CD14-positive monocyte (primary cell): ENCODE measurements at places on chromosomes 13 and 19. TPM values are rescaled to one million over a fixed set of nuclear protein-coding genes. Genes with fewer than 3 reads are reported as not detected.
A peak's percentile ranks its signal among the peaks of the same experiment; 100 is the strongest.

GRCh38 chr19:10517760-10518443 lies 655 bp upstream of the S1PR5 start:
- no peak overlapping the region for H3K27ac ChIP-seq
- H3K4me1 ChIP-seq, result peaks cover 16% of the 10 kb centered on the region
- H3K36me3 ChIP-seq, result no peaks in the 10 kb centered on the region

GRCh38 chr13:92429231-92429630 lies 797.4 kb upstream of the GPC6 start:
- no peaks in the 10 kb centered on the region for H3K27me3 ChIP-seq
- no peaks in the 10 kb centered on the region for H3K4me1 ChIP-seq
- no peak overlapping the region for H3K27ac ChIP-seq
- H3K36me3 ChIP-seq, result no peaks in the 10 kb centered on the region

DNA sequence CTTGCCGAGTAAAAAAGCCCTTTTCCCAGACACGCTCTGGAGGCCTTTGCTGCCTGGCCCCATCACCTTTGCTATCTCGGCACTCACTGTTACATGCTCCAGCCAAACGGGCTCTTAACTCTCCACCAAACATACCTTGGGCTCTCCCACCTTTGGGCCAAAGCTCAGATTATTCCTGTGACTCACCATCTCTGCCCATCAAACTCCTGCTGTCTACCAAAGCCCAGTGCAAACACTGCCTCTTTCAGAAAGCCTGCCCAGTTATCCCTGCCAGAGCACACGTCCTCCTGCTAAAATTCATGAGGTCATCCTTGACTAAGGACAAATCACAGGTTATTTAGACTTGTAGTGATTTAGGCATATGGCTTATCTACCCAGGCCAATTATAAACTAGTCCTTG lies 48.1 kb upstream of the SERPINE3 start:
- no peak overlapping the region for H3K4me3 ChIP-seq
- H3K36me3 ChIP-seq, result no peaks in the 10 kb centered on the region
- DNase-seq, result no peak
- H3K27ac ChIP-seq, result no peak overlapping the region
- H3K4me1 ChIP-seq, result no peaks in the 10 kb centered on the region

DNA sequence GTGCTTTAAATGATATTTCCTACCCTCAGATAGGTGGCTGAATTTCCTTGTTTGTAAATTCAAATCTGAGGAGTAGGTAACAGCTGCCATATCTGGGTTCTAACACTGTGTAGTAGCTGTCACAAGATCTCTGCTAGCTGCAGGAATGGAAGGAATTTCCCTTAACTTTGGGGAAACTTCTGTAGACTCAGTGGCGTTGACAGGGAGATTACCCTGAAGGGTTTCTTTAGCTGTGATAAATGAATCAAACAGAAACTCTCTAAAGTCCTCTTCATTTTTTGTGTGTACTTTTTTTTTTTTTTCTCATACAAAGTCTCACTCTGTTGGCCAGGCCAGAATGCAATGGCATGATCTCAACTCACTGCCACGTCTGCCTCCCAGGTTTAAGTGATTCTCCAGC lies 5.3 kb upstream of the EPSTI1 start:
- DNase-seq, result no peak
- no peaks in the 10 kb centered on the region for H3K36me3 ChIP-seq
- no peak overlapping the region for H3K27ac ChIP-seq
- peaks cover 9% of the 10 kb centered on the region for H3K4me1 ChIP-seq
- H3K27me3 ChIP-seq, result no peaks in the 10 kb centered on the region

DNA sequence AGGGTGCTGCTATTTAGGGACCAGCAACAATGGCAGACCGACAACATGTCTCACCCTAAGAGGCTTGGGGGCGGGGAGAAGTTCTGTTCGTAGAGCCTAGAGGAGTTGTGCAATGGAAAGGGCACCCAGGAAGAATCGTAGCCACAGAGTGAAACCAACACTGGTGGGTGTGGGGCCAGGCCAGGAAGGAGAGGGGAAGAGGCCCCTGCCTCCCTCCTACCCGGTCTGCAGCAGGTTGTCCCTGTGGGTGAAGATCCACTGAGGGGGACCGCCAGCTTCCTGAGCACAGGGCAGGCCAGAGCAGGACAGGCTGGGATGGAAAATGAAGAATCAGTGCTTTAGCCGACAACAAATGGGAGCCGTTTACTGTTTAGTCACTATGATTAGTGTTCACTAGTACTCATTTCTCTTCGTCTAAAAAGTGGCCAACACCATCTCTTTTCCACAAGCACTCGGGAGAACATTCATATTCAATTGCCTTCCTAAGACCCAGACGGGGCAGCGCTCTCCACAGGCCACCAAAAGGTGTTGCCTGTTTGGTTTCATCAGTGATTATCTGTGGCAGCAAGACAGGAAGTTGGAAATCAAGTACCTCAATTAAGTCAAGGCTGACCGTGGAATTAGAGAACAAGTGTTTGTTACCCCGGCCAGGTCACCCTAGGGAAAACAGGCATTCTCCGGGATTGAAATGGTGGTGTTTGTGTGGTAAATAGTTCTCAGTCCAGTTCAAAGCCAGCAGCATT lies 1.1 kb upstream of the ATP11A start:
- H3K27ac ChIP-seq, result peak overlapping the region; percentile 100
- peak overlapping the region; percentile 61 for H3K4me3 ChIP-seq
- H3K4me1 ChIP-seq, result peaks cover 44% of the 10 kb centered on the region
- no peaks in the 10 kb centered on the region for H3K27me3 ChIP-seq

- DNase-seq, result no peak
- H3K27me3 ChIP-seq, result no peaks in the 10 kb centered on the region
- H3K4me3 ChIP-seq, result no peak overlapping the region
- H3K36me3 ChIP-seq, result no peaks in the 10 kb centered on the region
Measured at GRCh38 chr13:98719527-98720250, 32.8 kb downstream of the SLC15A1 start.

DNA sequence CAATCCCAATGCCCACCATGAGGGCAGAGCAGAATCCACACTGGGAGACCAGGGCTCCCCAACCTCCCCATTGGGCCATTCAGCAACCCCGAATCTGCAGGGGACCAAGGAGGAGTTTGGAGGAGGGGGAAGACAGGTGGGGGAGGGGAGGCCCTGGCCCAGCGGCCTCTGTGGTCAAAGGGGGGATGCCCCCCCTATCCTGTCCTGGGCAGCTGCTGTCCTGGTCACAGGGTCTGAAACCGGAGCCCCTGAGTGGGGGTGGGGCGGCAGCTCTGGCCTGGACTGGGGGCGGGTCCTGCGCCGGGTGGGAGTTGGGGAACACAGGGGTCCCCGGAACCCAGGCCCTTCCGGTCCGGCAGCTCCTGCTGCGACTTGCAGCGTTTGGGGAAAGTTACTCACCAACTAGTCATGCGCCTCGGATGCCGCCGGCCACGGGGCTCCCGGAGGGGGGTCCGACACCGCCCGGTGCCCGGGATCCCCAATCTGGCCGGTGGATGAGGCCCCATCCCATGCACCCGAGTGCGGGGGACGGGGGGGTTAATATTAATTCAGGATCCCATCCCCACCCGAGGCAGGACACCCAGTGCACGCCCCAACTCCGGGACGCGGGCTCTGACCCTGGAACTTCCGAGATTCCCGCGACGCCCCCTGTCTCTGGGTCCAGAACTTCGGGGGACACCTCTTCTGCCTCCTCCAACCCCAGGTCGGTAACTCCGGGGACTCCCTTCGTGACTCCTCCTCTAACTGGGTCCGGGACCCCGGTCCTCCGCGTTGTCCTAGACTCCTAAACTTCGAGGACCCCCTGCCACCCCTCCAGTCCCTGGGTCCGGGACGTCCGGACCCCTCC lies 872 bp downstream of the HOMER3 start:
- peak overlapping the region; percentile 70 for H3K4me3 ChIP-seq
- no peaks in the 10 kb centered on the region for H3K27me3 ChIP-seq
- peak overlapping the region; percentile 53 for H3K27ac ChIP-seq
- H3K4me1 ChIP-seq, result peaks cover 17% of the 10 kb centered on the region

- no peaks in the 10 kb centered on the region for H3K27me3 ChIP-seq
- DNase-seq, result no peak
- no peaks in the 10 kb centered on the region for H3K4me1 ChIP-seq
- no peak overlapping the region for H3K27ac ChIP-seq
Measured at GRCh38 chr13:82058364-82058763, 1717.4 kb upstream of the SPRY2 start.

DNA sequence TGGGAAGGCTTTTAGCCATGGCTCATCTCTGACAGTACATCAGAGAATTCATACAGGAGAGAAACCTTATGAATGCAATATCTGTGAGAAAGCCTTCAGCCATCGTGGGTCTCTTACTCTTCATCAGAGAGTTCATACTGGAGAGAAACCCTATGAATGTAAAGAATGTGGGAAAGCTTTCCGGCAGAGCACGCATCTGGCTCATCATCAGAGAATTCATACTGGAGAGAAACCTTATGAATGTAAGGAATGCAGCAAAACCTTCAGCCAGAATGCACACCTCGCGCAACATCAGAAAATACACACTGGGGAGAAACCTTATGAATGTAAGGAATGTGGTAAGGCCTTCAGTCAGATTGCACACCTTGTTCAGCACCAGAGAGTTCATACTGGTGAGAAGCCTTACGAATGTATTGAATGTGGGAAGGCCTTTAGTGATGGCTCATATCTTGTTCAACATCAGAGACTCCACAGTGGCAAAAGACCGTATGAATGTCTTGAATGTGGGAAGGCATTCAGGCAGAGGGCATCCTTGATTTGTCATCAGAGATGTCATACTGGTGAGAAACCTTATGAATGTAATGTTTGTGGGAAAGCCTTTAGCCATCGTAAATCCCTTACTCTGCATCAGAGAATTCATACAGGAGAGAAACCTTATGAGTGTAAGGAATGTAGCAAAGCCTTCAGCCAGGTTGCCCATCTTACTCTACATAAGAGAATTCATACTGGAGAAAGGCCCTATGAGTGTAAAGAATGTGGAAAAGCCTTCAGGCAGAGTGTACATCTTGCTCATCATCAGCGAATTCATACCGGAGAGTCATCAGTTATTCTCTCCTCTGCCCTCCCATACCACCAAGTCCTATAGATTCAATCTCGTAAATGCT lies 10.7 kb downstream of the ZNF470 start:
- peak overlapping the region; percentile 38 for H3K4me3 ChIP-seq
- no peaks in the 10 kb centered on the region for H3K4me1 ChIP-seq
- H3K27me3 ChIP-seq, result no peaks in the 10 kb centered on the region
- DNase-seq, result no peak

GRCh38 chr19:4354897-4355296 lies 11.5 kb downstream of the MPND start:
- H3K4me3 ChIP-seq, result no peak overlapping the region
- no peak for DNase-seq
- no peaks in the 10 kb centered on the region for H3K27me3 ChIP-seq
- H3K36me3 ChIP-seq, result peaks cover 28% of the 10 kb centered on the region
- H3K27ac ChIP-seq, result no peak overlapping the region
- H3K4me1 ChIP-seq, result no peaks in the 10 kb centered on the region

Gene OR7D2
- polyA plus RNA-seq, result not detected

Gene ZNF180
- 3.5 TPM for polyA plus RNA-seq

Gene KLK12
- polyA plus RNA-seq, result not detected in 2 replicates
